WTC11 (cell line): ENCODE measurements at places on chromosomes 5 and 9. TPM values are rescaled to one million over a fixed set of nuclear protein-coding genes. Genes with fewer than 3 reads are reported as not detected.

GRCh38 chr5:132688536-132689339 lies 14.9 kb downstream of the IL4 start:
- DNase-seq, result no peak

The PTPN3 gene
- 1.7 to 2.4 TPM (median 2.1 TPM) in 3 replicates for total RNA-seq

GRCh38 chr9:114852050-114852594 lies 46.3 kb upstream of the TNFSF15 start:
- DNase-seq, result no peak

The SNAPC4 gene
- total RNA-seq, result 18.9 to 22.8 TPM (median 20.0 TPM) in 3 replicates

- DNase-seq, result no peak
Measured at GRCh38 chr5:141371572-141372475, 1.8 kb downstream of the PCDHGB3 start.

DNA sequence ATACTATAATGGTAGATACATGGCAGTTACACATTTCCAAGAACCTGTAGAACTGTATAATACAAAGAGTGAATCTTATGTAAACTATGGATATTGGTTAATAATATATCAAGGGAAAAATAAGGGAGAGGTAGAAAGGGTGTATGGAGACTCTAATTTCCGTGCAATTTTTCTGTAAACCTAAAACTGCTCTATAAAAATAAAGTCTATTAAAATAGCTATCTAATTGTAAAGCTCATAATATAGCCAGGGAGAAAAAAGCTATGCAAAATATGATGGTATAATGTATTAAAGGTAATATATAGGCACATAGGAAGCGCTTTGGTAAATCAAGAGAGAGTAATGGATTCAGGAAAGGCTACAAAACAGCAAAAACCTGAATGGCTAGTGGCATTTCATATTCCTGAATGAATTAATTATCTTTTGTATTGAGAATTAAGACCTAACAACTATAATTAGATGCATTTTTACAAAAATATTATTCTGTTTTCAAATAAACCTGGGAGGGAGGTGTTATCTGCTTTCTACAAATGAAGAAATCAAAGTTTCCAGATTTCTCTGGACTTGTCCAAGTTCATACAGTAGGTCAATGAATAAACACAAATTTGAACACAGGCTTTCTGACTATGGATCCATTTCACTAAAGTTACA lies 22.8 kb downstream of the ANXA1 start:
- DNase-seq, result no peak
